ENCODE measurements at places on chromosomes 6 and 20.

DNA sequence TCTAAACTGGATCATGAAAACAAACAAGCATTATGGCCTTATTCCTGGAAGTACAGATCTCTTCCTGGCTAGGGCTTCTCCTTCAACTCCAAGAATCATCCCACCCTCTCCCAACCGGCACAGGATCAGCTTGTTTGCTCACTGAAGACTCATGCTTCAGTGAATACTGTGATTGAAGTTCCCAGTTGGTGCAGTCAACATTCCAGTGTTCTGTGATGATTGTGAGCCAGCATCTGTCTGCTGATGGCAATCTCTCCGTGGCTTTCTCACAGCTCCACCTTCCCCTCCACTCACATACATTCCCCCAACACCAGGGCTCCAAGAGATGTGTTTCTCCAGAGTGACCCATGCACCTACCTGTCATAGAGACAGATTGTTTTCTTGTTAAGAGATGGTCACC lies 421.3 kb upstream of the BTBD3 start:
- no peak for DNase-seq

- DNase-seq, result no peak
Observed at GRCh38 chr6:4554645-4555044, 221.6 kb upstream of the CDYL start.

- no peak for DNase-seq
Observed at GRCh38 chr6:156988276-156989158, 211.3 kb downstream of the ARID1B start.

DNA sequence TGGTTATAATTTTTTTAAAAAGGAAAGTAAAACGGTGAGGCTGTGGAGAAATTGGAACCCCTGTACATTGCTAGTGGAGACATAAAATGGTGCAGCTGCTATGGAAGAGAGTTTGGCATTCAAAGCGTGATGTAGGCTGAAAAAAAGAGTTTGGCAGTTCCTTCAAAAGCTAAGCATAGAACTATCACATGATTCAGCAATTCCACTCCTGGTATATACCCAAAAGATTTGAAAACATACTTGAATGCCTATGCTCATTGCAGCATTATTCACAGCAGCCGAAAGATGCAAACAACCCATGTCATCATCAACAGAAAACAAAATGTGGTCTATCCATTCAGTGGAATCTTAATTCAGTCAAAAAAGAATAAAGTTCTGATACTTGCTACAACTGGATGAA lies 4.5 kb upstream of the SGK2 start:
- DNase-seq, result no peak

DNA sequence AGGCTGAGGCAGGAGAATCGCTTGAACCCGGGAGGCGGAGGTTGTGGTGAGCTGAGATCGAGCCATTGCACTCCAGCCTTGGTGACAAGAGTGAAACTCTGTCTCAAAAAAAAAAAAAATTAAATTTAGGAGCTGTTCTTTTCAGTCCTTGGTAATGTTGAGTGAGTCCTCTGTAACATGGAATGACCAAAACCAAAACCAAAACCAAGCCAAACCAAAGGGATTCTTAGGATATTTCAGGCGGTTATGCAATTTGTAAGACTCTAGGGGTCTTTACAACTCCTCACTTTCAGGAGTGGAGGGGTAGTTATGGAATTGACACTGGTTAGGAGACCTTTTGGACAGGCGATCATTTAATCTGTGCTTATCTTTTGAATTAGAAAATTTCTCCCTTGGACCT lies 15.8 kb downstream of the TIAM2 start:
- DNase-seq, result no peak

DNA sequence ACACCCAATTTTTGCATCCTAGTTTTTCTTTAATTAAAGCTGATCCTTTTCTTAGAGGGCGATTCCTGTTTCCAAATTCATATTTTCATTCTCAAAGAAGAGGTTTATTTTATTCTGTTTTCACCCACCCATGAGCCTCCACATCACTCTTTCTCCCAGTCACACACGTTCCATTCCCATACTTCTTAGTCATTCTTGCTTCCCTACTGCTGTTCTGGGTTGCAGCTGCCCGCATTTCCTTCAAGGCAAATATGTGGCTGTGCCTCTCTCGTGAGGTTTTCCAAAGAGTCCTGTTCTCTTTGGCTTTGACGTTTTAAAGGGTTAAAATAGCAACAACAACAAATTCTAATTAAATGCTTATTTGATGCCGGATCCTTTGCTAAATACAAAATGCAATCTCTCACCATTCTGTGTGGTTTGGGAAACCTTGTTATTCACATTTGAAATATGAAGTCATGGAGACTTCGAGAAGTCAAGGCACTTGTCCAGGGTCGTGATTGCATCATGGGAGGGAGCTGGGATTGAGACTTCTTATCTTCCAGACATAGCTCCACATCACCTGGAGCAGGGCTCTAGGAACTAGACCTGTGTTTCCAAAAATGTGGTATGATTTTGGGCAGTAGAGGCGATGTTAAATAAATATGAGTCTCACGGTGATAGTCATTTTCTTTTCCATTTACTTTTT lies 126.6 kb downstream of the DOK5 start:
- DNase-seq, result no peak

DNA sequence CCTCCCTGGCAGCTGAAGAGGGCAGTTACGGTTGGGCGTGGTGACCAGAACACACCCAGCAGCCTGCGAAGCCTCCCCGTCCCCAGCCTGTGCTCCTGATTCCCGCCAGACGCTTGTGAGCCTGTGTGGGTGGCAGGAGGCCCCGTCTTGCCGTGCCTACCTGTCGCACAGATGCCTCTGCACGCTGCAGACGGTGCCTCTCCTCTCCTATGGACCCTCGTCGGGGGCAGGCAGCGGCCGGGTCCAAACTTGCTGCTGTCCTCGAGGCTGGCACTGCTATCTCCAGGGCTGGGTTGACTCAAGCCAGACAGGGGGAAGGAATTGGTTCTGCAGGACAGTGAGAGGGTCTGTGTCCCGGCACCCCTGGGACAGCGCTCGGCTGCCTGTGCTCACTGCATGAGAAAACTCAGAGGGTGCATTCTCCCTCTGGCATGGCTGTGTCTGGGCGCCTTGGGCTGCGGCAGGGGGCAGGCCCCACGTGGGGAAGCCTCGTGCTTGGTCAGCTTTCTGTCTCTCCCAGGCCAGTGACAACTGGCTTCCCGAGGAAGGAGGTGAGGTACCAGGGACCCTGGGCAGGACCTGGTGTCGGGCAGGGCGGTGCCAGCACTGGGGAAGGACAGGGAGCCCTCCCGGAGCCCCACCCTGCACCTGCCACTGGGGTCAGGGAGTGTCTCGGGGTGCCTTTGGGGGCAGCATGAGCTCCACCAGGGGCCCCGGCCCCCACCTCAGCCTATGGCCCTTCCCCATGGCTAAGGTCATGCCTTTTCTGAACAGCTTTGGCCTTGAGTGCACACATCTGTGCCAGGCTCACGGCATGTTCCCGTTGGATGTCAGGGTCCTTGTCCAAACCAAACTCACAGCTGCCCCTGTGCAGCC lies 127.5 kb downstream of the TAF4 start:
- DNase-seq, result no peak

GRCh38 chr6:121482004-121482693 lies 46.7 kb downstream of the GJA1 start:
- DNase-seq, result no peak

GRCh38 chr6:168170841-168171601 lies 92.0 kb upstream of the FRMD1 start:
- no peak for DNase-seq

GRCh38 chr20:17625246-17626051 lies 55.6 kb downstream of the DSTN start:
- no peak for DNase-seq

GRCh38 chr6:123417535-123417934 lies 219.2 kb downstream of the TRDN start:
- DNase-seq, result no peak

- DNase-seq, result no peak
Observed at GRCh38 chr6:87396595-87397392, 11.0 kb upstream of the CFAP206 start.

DNA sequence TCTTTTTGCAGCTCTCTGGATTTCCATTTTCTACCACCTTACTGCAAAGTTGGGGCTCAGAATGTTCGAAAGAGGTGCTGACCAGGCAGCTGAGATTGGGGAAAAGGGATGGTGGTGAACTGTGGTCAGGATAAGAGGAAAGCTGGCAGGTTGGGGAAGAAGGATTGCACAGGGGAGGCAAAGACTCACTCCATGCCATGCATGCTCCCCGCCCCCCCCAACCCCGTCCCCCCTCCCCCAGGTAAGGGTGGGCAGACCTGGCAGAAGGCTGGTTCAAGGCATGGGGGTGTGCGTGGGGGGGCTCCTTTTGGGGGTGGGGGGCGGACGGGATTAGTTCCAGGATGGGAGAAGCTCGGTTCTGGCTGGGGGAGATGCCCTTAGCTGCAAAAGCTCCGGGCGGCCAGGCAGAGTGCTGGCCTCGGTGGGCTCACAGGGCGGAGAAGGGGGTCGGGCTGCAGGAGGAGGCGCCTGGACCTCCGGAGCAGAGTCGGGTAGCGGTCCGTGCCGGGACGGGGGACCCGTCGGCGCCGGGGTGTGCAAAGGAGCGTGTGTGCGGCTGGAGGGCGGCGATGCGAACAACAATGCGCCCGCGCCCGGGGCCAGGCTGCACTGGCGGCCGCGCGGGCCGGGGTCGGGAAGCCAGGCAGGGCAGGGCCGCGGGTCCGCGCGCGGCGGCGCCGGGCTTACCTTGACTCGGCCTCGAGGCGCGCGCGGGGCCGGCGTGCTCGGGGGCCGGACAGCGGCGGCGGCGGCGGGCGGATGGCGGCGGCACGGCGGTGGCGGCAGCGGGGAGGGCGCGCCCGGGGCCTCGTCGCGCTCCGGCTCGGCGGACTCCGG lies 880 bp downstream of the ADNP start:
- DNase-seq, result no peak

GRCh38 chr20:12614764-12615163 lies 394.0 kb upstream of the SPTLC3 start:
- no peak for DNase-seq

- no peak for DNase-seq
Observed at GRCh38 chr20:38880952-38881735, 45.1 kb upstream of the FAM83D start.

DNA sequence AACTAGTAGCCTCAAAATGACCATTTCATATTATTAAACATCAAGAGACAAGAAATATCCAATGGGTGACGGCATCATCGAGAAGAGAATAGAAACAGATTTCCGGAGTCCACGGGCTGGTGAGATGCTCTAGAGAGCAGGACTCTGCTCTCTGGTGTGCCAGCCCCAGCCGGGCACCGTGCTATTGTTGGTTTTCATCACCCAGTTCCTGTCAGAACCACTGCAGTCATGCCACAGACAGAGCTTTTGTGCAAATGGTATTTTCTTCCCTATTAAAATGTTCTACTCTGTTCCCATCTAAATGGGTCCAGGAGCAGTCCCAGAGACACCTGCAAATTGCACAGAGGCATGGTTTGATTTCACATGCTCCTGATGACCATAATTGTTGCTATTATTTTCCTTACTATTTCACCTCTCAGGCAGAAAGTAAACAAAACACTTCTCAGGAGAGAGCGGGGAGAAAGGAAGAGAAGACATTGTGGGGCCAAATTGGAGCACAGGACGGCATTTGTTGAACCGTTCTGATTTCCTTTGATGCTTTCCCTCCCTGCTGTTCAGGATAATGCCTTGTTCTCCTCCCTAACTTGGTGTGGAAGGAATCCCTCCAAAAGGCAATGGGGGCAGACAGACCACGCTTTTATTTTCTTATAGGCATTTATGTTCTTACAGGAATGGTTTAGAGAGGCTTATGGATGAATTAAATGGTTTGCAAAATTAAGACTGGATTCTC lies 11.4 kb upstream of the RAMACL start:
- no peak for DNase-seq

GRCh38 chr6:158086504-158087223 lies 81.4 kb downstream of the SERAC1 start:
- no peak for DNase-seq

- no peak for DNase-seq
Observed at GRCh38 chr6:75842732-75843131, 93.7 kb downstream of the MYO6 start.

DNA sequence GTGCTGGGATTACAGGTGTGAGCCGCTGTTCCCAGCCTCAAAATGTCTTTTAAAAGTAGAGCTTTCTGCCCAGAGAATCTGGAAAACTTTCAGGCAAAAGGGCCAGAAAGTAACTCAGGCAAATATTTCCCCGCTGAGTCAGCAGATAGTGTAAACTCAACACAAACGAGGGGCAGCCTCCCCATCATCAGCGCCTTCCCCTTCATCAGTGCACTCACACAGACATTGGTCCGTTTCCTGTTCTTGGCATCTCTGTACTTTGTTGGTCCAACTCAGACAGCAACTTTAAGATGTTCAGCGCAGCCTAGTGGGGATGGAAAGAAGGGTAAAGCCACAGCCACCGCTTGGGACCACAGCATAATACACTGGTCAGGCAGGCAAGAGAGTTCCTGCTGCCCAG lies 69.5 kb downstream of the CSE1L start:
- no peak for DNase-seq

DNA sequence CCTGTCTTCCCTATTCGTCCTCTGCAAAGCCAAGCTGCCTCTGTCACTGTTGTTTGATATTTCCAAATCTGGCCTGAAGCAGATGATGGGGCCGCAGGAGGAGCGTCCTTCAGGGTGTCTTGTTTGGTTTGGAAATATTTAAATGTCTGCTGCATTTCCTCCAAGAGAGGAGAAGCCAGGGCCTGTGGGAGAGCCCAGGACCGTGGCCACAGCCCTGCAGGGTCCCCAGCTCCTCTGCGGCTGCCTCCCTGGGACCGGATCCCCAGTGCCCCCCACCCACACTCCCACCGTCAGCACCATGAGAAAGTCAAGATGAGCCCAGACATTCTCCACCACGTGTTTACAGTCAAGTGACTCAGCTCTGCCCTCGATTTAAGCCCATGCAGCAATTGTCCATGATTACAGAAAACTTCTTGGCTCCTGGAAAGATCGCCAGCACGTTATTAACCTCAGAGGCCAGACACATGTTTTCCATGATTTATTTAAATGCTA lies 18.2 kb downstream of the FOXF2 start:
- DNase-seq, result no peak

DNA sequence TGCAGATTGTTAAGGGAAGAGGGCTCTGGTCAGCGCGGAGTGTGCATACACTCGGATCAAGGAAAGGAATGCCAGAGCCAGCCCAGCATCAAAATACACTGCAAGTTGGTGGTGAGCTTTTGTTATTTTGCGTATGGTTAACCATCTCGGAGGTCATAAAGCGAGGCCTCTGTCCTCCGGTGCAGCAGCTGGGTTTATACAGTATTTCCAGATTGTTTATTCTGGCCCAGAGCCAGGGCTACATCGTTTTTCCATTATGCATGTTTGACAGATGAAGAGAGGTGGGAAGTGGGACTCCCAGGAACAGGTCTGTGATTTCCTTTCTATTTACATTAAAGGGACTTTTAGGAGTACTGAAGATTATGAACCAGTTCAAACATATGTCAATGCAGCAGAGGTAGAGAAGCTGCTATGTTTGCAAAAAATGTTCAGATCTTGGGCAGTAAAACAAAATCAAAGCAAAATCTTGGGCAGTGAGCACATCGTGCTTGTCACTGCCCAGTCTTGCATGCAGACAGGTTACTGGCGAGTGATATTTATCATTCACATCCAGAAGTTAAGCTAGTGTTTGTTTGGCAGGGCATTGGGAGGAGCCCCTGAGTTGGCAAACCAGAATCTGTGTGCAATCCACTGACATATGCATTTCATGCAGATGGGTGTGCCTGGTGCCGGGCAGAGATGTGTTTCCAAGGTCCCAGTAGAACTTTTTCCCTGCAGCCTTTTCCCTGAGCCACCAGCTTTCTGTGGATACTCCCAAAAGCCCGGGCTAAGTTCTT lies 256.3 kb upstream of the TAB2 start:
- DNase-seq, result no peak
